GM19239 (cell line): ENCODE measurements at places on chromosomes 2 and 18.

GRCh38 chr2:28652217-28652616 lies 99.4 kb upstream of the PPP1CB start:
- DNase-seq, result no peak

GRCh38 chr2:215998636-215999035 lies 14.7 kb downstream of the MREG start:
- DNase-seq, result no peak

GRCh38 chr2:236369661-236370062 lies 105.5 kb upstream of the ASB18 start:
- no peak for DNase-seq

DNA sequence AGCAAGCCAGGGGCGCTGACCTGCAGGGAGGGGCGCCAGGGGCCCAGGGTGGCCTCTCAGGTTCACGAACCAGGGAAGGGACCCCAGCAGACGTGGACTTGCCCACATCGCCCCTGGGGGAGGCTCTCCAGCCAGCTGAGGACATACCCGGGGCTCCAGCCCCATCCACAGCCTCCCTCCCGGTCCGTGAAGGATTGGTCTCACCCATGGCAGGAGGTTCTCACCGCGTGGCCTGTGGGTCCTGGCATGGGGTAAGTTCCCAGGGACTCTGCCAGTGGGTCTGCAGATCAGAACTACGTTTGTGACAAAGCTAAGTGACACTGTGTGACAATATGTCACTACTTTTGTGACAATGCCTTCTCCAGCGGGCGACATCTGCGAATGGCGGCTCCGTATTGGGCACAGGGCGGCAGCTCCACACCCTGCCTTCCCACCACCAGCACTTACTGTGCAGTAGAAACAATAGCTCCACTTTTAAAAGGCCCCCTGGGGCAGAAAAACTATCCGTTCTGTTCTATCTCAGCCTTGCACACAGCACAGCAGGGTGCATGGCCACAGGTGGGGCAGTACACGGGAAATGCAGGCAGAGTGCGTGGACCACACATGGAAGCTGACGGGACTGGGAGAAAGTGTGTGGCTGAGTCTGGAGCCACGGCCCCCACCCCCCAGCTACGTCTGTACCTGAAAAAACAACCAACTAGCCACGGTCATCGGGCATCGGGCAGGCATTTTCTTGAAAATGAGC lies 65.2 kb upstream of the CTDP1 start:
- no peak for DNase-seq
